ENCODE measurements at places on chromosomes 1 and 21.
A peak's percentile ranks its signal among the peaks of the same experiment; 100 is the strongest.

DNA sequence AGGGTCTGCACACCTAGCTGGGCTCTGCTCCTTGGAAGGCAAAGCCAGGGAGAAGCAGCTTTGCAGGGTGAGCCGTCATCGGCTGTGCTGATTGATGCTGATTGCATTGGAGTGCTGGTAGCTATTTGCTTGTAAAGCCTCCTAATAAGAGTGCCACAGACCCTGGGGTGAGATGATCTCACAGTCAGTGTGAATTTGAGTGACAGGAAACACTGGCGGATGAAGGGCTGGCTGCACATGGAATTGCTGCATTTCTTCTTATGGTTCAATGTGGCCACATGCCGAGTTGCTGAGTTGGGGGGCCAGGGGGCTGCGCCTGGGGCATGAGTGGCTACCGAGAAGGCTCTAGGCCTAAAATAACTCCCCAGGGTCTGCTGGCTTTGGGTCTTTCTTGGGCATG lies 138.2 kb upstream of the CACNA1E start:
- DNase-seq, result no peak

- no peak for DNase-seq
Observed at GRCh38 chr1:221302357-221302756, 423.1 kb downstream of the HLX start.

- no peak for DNase-seq
Observed at GRCh38 chr1:115310581-115311473, 27.2 kb downstream of the NGF start.

DNA sequence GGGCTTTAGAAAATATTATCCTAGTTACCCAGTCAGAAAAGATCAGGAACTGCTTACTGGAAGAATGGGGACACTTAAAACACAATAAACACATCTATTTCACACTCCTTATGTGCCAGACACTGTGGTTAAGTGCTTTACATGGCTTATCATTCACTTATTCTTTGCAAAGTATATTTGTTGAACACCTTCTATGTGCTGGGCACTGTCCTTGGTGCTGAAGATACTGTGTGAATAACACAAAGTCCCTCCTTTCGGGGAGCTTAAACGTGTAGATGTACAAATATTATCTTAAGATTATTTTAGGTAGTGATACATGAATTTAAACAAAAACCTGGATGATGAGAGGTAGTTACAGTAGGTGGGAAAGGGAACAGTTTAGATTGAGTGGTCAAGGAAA lies 169.3 kb downstream of the ST6GALNAC5 start:
- DNase-seq, result no peak

- DNase-seq, result peak; percentile 23
Observed at GRCh38 chr1:109910123-109910962, at the start of gene CSF1. Gene CSF1, plus strand, starts transcription at chr1:109910849. Its CDS starts 175 bp downstream, at chr1:109911024.

- DNase-seq, result no peak
Observed at GRCh38 chr1:18045203-18045602, 62.4 kb upstream of the IGSF21 start.

- DNase-seq, result no peak
Observed at GRCh38 chr1:38076038-38076437, 29.4 kb upstream of the POU3F1 start.

DNA sequence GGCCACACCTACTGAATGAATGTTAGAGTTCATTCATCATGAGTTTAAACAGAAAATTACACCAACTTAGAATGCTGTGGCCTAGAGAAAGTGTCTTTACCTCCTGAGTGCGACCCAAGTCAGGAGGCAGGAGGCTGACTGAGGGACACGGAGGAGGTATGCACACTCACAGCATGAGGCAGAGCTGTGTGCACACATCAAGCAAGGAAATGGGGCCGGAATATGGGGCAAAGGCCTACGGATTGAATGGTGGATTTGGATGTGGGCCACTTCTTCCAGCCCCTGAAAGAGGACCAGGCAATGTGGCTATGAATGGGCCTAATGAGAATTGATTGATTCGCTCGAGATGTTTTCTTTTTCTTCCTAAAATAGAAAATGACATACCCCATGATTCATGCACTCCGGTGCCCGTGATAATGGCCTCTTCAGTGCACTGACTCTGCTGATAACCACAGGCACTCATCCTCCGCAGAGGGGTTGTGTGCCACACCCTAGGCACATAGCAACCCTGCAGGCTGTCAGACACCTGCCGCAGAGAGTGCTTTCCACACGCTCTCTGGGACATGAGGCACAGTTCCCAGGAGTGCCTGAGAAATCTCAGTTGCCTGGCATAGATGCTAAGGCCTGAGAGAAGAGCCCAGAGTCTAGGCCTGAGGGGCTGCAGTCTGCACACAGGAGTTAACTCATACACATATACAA lies 155.5 kb downstream of the GLUL start:
- DNase-seq, result no peak

- no peak for DNase-seq
Observed at GRCh38 chr21:39669485-39669884, 56.7 kb downstream of the B3GALT5 start.

- no peak for DNase-seq
Observed at GRCh38 chr1:111742938-111743549, 3.8 kb upstream of the INKA2 start.

DNA sequence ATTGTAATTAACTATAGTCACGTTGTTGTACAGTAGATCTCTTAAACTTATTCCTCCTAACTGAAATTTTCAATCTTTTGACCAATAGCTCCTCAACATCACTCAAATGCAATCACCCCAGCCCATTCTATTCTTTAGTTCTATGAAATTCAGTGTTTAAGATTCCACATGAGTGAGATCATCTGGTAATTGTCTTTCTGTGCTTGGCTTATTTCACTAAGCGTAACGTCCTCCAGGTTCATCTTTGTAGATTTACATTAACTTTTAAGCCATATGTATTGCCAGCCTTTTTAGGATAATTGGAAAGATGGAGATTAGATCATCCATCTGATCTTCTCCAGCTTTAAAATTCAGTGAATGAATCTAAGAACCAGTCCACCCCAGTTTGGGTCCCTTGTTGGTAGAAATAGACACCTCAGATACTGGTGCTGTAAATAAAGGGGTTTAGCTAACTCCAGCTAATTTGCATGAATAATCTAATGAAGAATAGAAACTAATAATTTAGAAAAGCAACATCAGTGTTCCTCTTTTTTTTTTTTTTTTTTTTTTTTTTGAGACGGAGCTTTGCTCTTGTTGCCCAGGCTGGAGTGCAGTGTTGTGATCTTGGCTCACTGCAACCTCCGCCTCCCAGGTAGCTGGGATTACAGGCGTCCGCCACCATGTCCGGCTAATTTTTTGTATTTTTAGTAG lies 7.0 kb downstream of the S100A10 start:
- DNase-seq, result no peak
